Right hindlimb (tissue), 1 donor: ENCODE measurements at places on chromosomes 6 and 20.

GRCh38 chr6:6714118-6714897, 125.8 kb downstream of the LY86 start:
- DNase-seq: peak; percentile 81

GRCh38 chr20:60050193-60050947, 92.1 kb downstream of the CDH26 start:
- no peak for DNase-seq

GRCh38 chr6:122717350-122717749, 62.2 kb upstream of the FABP7 start:
- DNase-seq: no peak

DNA sequence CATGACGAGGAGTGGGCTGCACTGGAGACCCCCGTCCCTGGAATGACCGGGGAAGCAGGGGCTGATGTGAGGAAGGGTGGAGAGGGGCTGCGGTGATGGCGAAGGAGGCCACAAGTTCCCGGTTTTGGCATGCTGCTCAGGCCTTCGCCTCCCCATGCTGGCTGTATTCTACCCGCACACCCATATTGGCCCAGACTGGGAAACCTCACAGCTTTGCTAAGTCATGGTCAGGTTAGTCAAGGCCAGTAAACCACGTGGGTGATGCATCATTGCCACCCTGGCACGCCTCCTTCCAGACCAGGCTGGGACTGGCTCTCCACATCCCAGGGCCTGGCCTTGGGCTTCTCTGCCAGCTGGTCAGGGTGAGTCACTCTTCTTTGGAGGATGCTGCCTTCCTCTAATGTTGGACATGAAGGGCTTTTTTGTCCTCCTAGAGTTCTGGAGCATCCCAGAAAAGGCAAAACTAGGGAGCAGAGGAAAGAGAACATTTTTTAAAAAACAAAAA, 53.8 kb downstream of the PCNA start:
- no peak for DNase-seq

DNA sequence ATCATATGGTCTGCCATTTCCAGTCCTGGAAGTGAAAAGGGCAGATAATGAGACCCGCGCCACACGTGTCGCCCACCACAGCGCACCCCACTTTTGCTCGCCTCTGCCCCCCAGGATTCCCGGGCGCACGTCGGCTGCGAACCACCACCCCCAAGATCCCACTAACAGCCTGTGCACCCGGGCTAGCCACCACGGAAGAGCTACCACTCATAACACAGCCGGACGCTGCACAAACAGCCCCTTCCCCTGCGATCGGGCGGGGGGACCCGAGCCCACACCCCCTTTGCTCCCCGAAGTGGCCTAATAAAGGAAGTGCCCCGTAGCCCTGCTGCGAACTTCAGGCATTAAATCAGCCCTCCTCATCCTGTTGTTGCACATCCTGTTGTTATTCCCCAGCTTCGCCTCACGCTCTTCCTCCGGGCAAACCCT, 506 bp downstream of the CITED2 start:
- no peak for DNase-seq

- no peak for DNase-seq
Observed at GRCh38 chr6:16421462-16421960, 183.1 kb downstream of the GMPR start.

DNA sequence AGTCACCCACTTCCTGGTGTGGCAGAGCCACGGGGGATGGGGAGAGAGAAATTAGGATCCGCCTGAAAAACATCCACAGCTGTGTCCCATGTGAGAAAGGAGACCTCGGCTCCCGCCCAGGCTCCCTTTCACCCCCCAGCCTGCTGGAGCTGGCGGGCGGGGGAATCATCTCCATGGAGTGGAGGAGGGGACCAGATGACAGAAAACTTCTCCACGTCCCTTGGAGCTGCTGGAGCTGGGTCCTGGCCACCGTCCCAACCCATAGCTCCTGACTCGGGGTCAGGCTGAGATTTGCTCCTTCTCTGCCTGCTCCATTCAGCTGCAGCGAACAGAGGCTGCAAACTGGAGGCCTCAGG, 113.8 kb downstream of the CEBPB start:
- DNase-seq: peak; percentile 76

DNA sequence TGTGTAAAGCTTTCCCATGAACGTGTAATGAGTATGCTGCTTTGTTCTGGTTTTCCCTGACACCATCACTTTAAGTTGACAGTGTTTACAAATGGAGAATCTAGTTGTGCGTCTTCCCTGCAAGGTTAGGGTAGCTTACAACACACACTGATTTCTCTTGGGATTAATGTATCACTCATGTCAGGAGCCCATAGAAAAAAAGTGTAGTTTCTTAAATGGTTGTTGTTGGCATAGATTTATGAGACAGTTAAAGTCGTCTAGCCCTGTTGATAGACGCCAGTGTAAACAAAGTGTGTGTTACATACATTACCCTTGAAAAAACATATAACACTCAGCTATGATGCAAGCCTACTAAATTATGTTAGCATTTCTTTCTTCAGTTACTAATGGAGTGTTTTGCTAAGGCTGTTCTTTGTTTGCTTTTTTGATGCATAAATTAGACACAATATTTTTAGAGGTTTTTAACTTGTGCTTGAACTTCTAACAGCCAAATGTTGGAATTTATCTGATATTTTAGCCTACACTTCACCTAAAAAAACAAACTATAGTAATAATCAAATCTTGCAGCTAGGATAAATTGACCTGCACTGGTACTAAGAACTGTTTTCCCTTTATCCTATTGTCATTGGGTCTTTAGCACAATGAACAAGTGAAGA, 88.6 kb downstream of the RNF217 start:
- no peak for DNase-seq

GRCh38 chr6:26199773-26200764, 112.8 kb downstream of the HFE start:
- DNase-seq: no peak

DNA sequence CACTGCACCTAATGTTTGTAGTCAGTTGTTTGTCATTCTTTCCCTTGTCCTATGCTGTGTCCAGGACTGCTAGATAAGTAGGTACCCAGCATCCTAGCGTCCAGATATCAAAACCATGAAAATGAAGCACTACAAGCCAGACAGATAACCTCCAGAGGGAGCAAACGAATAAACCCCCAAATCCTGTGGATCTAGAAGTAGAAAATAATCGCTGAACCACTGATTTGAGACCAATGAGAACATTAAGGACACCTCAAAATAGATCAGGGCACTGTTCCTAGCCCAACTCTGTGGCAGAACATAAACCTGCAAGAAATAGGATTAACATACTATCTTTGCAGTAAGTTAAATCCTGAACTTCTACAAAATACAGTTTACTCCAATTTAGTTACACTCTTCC, 1.1 kb upstream of the KLHL32 start:
- no peak for DNase-seq

GRCh38 chr20:43043887-43044286, 145.8 kb downstream of the PTPRT start:
- DNase-seq: no peak

DNA sequence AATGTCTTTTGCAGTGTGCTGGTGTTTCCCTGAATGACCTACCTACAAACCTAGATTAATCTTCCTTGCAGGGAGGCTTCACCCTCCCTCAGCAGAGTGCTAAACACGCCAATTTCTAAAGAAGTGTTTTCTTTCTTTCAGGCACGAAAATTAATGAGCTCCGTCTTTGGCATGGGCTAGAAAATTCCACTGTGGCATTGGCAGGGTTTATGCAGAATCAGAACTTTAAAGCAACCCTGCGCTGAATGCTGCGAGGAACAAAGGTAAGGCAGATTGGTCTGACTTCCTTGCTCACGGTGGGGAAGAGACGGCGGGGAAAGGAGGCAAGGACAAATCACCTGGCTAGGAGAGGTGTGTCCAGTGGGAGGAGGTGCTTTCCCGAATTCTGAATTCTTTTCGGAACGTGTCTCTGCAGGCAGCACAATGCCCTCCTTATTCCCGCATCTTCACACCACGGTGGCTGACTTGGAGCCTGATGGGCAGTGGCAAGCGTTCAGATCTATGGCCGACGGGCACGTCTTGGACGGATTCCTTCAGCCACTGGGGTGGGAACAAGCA, 6.2 kb upstream of the BANF2 start:
- peak; percentile 47 for DNase-seq

DNA sequence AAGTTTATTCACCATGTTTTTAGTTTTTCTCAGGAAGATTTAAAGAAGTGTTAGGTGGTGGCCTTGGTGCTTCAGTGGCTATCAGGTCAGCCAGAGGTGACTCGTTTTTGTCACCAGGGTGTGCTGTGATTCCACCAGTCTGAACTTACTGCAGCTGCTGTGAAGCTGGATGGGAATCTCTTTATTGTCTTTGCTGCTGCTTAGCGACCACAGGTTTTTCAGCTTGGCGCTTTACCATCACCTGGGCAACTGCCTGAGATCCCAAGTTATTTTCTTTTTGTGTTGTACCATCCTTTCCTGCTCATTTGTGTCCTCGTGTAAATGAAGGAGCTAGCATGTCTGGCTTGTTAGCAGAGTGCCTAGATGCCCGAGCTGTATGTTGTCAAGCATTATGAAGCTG, 146.9 kb downstream of the MACROD2 start:
- DNase-seq: peak; percentile 62

DNA sequence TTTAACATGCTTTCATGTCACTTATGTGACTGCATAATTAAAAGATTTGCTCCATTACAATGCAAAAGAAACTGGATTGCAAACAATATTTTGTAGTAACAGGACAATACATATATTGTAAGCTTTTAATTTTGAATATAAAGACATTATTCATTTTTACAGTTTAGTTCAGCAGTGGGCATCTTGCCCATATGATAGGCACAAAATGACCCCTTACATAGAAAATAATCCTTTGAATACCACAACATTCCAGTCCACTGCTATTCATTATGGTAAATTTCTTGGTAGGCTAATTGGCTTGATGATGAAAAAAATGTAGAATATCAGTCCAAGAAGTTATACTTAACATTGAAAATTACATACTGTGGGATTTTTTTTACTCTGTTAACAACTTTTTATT, 74.1 kb upstream of the LAMA2 start:
- no peak for DNase-seq

DNA sequence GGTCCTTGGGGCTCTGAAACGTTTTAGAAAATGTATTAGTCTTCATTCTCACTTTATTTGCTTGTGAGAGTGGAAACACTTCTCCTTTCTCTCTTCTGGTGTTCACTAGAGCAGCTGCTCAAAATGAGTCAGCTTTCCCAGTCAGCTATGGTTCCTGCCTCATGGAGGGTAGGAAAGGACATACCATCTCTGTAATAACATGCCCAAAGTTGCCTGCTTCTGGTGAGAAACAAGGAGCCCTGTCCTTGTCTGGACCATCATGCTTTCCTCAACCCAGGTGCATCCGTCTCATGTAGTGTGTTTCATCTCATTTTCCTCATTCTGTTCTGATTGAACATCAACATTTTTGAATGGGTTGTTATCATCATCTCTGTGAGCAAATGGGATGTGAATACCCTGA, 17.1 kb upstream of the TINAG start:
- DNase-seq: no peak

GRCh38 chr6:167917551-167918154, 79.8 kb upstream of the KIF25 start:
- DNase-seq: no peak

GRCh38 chr6:22913612-22914011, 344.2 kb downstream of the HDGFL1 start:
- no peak for DNase-seq

DNA sequence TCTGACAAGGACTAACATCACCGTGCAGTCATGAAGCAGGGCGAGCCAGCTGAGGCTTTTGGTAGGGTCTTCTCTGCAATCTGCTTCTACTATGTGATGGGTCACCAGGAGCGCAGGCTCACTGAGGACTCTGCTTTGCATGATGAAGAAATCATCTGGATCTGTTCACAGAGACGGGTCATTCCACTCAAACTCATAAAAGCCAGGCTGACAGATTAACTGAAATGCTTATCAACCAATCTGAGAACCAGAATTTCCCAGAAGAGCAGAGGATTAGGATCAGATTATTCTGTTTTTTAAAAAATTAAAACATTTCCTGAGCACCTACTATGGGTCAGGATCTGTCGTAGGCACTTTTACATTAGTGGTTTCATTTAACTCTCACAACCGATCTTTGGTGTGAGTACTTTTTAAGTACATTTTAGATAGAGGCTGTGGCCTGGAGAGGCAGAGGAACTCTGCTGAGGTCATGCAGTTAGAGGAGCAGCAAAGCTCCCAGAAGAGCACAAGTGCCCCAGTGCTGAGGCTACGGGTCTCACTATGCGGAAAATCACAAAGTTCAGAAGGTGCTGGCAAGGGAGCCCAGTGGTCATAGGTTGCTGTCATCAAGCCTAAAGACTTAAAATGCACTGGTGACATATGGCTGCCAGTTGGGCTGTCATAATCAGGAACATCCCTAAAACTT, 109.1 kb downstream of the BACH2 start:
- no peak for DNase-seq

DNA sequence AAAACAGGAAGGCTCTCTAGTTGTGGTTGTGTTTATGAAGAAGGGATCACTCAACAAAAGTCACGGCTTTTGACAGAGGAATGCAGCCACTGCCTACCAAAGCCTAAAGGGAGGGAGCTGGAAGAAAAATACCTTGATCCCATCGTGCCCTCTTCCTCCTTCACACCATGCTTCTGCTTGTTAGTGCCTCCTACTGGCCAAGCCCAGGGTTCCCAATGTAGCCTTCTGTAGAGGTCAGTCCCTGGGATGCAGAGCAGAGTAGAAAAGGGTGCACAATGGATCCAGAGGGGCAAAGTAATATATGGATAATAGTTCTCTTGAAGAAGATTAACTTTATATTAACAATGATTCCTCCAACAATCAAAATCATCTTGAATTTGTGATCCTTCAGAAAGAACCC, 293.5 kb upstream of the FERMT1 start:
- no peak for DNase-seq

- no peak for DNase-seq
Observed at GRCh38 chr20:1177680-1178079, 7.1 kb downstream of the TMEM74B start.

- no peak for DNase-seq
Observed at GRCh38 chr6:129026601-129027000, 143.7 kb downstream of the LAMA2 start.

DNA sequence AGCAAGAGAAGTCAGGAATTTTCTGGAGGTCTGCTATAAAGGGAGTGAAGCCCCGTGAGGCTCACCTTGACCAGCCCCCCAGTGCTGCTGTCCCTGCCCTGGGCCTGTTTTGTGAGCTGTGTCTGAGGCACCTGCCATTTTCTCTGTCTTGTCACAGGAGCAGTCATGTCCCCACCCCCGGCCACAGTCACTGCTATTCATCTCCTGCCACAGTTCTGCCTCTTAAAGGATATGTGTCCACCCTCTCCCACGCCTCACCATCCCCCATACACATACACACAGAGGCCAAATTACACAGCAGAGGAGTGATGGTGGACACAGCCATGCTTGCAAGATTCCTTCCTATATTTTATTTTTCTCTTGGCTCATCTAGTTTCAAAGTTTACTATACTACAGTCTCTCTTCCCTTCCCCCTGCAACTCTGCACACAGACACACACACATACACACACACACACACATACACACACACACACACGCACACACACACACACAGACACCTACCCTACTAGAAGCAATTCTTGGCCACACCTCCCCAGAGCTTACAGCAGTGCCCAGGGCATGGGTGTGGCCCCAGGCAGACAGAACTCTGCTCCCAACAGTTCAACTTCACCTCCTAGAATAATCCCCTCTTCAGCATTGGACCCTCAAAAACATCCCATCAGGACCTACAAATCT, 68.7 kb upstream of the TAB2 start:
- no peak for DNase-seq

GRCh38 chr6:7859591-7859990, 51.0 kb downstream of the TXNDC5 start:
- DNase-seq: no peak
